ENCODE measurements at places on chromosomes 5 and 9. TPM values are rescaled to one million over a fixed set of nuclear protein-coding genes. Genes with fewer than 3 reads are reported as not detected.

The DOK3 gene
- total RNA-seq = 1.9 TPM

The ADAMTS19 gene
- total RNA-seq = under 0.01 TPM

The CDK5RAP2 gene
- total RNA-seq = 22.0 TPM

The ARPC5L gene
- total RNA-seq = 8.3 TPM

The CACFD1 gene
- 12.1 TPM for total RNA-seq

The FOXD4L6 gene
- total RNA-seq = not detected

The TMEM215 gene
- not detected for total RNA-seq

The SPATA31D4 gene
- total RNA-seq = not detected

The GALNT12 gene
- total RNA-seq = 0.61 TPM

The CDO1 gene
- total RNA-seq = 3.6 TPM
